Activated naive CD4-positive, alpha-beta T cell treated with anti-CD3 and anti-CD28 coated beads, Interleukin-2, amount 50 U/mL, for 16 hours (primary cell): ENCODE measurements at places on chromosomes 13 and 19.
A peak's percentile ranks its signal among the peaks of the same experiment; 100 is the strongest.

DNA sequence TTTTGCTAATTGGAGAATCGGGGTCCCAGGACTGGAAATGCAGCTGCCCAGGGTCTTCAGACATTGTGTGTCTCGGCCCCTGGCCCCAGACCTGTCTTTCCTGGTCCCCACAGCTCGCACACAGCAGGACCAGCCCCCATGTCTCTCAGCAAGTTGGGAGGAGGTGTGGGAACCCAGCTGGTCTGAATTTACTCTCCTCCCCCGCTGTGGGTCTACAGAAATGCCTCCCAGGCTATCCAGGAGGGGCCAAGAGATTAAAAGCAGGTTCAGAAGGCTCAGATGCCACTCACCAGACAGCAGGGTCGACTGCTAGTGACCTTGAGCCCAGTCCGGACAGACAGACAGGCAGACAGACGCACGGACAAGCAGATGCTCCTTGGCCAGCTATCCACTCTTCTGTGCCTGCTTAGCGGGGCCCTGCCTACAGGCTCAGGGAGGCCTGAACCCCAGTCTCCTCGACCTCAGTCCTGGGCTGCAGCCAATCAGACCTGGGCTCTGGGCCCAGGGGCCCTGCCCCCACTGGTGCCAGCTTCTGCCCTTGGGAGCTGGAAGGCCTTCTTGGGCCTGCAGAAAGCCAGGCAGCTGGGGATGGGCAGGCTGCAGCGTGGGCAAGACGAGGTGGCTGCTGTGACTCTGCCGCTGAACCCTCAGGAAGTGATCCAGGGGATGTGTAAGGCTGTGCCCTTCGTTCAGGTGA is at the start of gene DAND5:
Gene DAND5 (plus strand): TSS at position 285 of the 697 bp plus-strand sequence. CDS start 85 bp downstream, at position 370.
- DNase-seq, result no peak

DNA sequence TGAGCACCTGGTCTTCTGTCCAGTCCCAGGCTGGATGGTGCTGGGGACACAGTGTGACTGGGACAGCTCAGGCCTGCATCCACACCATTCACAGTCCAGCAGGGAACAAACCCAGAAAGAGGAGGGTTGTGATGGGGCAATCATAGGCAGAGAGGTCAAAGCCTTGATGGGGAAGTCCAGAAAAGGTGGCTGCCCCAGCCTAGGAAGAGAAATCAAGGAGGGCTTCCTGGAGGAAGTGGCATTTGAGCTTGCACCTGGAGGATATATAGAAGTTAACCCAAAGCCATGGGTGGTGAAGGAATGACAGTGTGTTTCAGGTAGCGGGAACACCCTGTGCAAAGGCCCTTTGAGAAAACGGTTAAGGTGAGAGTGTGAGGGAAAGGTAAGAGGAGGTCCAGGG is 2.6 kb upstream of the PRX start:
- no peak for DNase-seq

DNA sequence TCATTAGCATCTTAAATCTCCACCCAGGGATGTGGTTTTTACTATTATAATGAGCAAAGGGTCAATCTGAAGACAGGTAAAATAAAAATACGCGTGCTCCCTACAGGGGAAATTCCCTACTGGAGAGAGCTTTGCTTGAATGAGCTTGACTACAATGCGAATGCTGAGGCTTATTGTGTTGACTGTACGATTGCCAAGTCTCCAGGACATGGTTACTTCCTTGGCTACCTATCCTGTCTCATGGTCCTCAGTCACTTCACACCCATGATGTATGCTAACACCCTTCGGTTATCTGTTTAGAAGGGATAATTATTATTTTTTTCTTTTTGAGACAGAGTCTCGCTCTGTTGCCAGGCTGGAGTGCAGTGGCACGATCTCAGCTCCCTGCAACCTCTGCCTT is 61.7 kb downstream of the ZNF627 start:
- DNase-seq, result no peak

GRCh38 chr13:32829676-32830335 is 186.4 kb upstream of the KL start:
- no peak for DNase-seq

GRCh38 chr13:49664606-49665005 is 26.7 kb downstream of the EBPL start:
- no peak for DNase-seq

DNA sequence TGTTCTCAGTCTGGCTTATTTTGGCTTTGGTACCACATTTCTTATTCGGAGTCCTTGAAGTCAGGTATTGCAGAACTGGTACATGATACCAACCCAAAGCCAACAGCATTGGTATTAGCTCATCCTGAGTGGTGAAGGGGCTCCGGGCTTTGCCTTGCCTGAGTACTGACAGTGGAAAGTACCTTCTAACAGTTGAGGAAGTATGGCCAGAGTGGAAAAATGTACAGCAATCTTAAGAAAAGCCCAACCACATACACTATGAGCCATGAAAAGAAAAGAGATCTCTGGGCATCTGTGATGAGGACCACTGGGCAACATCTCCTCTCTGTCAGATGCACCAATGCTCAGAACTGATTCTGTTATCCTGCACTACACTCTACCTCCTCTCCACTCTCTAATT is 8.3 kb downstream of the LCP1 start:
- no peak for DNase-seq

- DNase-seq, result no peak
Observed at GRCh38 chr13:42116225-42116624, 67.8 kb downstream of the DGKH start.

DNA sequence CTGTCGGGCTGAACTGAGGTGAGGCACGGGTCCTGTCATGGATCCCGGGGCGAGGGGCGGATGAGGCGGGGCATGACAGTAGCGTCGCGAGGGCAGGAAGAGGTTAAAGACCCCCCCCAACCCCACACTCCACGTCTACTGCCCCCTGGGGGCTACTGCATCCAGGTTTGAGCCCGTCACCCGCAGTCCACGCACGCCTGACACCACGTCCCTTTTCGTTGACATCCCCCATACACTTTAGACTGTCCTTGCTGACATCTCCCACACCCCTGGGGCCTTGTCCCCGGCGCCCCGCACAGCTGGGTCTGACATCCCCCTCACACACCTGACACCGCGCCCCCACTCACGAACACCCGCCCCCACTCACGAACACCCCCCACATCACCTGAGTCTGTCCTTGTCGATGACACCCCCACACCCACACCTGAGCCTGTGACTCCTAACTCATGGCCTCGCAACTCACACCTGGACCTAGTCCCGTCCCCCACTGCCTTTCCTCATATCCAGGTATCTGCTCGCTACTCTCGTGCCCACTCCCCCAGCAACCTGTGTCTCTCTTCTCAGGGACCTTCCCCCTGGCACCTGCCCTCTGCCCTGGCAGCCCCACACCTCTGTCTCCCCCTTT is 416 bp downstream of the SLC25A42 start:
- DNase-seq, result no peak

DNA sequence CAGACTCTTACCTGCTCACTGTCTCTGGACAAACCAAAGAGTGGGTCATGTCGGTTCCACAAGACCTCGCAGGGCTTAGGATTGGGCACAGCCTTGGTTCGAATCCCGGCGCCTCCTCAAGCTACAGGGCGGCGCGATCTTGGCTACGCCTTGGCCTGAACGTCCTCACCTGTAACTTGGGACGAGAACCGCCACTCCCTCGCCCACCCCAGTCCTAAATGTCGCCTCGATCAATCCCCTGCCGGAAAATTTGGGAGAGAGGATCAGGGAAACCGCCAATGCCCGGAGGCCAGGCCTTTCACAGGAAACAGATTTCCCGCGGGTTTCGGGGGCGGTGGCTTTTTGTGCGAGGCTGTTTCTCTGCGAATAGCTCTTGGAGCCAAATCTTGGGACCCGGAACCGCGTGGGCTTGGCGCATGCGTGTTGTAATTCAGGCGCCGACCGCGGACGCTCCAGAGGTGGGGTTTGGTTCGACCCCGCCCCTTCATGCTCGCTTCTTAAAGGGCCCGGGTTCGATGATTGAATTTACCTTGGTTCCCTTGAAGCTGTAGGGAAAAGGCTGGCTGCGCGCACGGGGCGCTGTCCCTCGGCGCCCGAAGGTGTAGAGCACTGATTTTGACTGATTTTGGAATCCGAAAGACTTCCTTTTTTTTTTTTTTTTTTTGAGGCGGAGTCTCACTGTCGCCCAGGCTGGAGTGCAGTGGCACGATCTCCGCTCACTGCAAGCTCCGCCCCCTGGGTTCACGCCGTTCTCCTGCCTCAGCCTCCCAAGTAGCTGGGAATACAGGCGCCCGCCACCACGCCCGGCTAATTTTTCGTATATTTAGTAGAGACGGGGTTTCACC is at the start of gene NR2C2AP:
Gene NR2C2AP (minus strand): TSS at position 403 of the 845 bp plus-strand sequence. CDS start 354 bp downstream, at position 49.
- DNase-seq, result peak; percentile 94

GRCh38 chr13:30721936-30722335 is 13.4 kb upstream of the ALOX5AP start:
- no peak for DNase-seq

DNA sequence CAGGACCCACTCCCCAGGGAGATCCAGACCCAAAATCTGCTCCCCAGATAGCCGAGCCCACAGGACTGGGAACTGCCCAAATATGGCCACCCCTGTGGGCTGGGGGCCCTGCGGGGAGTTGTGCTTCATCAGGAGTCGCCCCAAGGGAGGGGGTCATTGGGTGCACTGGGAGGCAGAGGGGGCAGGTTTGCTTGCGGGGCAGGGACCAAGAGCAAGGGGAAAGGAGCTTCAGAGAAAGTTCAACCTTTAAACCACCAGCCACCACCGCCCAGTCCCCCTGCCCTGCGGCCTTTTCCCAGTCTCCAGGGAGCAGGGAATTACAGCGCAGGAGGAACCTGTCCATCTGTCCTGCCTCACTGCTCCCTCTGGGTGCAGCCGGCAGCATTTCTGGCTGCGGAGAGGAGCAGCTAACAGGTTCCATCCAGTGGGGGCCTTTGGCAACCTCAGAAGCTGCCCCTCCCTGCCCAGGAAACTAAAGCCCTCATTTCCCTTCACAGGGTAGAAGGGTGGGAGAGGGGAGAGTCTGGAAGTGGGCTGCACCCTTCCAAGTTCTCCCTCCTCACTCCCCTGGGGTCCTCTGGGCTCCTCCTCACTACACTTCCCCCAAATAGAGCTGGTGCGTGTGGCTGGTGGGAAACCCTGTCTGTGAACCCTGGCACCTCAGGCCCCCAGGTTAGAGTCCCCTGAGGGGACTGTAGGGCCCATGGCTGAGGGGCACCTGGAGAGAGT is 13.8 kb upstream of the ASF1B start:
- no peak for DNase-seq

DNA sequence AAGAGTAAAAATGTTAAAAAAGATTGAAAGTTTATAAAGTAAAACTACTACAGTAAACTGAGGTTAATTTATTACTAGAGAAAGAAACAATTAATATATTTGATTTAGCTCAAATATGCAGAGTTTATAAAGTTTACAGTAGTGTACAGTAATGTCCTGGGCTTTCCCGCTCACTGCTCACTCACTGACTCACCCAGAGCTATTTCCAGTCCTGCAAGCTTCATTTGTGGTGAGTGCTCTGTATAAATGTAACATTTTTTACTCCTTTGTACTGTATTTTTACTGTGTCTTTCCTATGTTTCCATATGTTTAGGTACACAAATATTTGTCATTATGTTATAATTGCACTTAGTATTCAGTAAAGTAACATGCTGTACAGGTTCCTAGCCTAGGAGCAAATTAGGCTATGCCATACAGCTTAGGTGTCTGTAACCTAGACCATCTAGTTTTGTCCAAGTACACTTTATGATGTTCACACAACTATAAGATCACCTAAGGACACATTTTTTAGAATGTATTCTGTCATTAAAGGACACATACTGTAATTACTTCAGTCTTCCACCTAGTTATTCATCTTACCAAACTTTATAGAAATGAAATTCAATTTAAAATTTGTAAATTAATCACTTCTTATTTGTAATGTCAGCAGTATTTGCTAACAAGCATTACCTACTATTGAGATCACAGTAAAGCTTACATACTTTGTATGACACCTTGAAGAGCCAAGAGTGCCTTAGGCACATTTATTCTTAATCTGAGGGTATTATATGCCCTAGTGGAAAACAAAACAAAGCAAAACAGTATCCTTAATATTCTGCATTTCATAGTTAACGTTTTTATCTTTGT is 683.4 kb downstream of the PCDH9 start:
- DNase-seq, result no peak

DNA sequence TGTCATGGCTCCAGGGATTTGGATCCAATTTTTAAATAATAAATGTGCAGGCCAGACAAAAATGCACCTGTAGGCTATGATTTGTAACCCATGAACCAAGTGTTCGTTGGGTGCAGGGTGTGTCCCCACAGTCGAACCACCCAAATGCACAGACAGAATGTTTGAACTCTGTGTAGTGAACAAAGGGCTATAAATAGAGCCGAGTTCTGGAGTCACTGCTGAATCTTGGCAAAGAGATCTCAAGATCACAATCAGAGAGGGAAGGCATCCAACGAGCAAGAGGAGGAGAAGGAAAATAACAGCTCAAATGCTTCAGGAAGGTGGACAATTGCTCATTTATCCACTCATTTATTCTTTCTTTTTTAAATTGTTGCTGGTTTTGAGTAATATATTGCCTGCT is 547.9 kb downstream of the FGF9 start:
- DNase-seq, result no peak

- DNase-seq, result no peak
Observed at GRCh38 chr19:29964171-29964570, 22.1 kb downstream of the URI1 start.

- no peak for DNase-seq
Observed at GRCh38 chr13:95235974-95236373, 65.3 kb downstream of the ABCC4 start.

DNA sequence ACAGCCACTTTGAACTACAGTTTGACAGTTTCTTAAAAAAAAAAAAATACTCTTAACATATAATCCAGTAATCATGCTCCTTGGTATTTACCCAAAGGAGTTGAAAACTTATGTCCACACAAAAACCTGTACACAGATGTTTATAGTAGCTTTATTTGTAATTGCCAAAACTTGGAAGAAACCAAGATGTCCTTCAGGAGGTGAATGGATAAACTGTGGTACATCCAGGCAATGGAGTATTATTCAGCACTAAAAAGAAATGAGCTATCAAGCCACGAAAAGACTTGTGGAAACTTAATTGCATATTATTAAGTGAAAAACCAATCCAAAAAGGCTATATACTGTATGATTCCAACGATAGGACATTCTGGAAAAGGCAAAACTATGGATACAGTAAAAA is 44.9 kb downstream of the RCBTB2 start:
- no peak for DNase-seq

DNA sequence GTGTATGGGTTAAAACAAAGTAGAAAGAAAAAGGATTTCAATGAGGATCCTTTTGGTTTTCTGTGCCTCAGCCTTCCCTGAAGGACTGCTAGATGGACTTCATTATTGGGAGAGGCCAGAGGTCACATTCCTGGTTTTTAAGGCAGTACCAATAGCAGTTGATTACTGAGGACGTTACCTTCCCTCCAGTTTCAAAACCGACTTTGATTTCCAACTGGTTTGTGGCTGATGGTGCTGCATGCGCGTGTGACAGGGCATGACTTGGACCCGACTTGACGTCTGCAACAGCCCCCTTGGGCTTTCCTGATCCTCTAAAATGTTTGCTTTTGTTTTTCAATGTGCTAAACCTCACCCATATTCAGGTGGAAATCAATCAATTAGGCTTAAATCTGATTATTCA is 314.3 kb upstream of the ARGLU1 start:
- DNase-seq, result no peak
